Amygdala (tissue), 56 donors: ENCODE measurements at places on chromosomes 2 and 18.

DNA sequence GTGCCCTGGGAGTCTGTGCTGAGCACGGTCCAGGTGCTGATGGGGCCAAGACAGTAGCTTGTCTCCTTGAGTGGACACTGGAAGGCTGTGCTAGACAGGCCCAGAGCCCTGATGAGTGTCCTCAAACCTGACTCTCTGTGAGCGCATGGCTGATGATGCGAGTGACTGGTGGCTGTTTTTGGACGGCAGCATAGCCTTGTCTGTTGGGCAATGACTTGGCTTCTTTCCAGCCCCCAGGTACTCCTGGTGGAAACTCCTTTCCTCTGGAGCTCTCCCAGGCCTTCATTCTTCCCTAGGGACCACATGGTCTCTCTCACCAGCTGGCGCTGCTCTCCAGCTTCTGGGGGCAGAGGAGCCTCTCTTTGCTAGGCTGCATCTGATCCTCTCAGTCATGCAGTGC lies 207.6 kb upstream of the SMIM21 start:
- DNase-seq = no peak

DNA sequence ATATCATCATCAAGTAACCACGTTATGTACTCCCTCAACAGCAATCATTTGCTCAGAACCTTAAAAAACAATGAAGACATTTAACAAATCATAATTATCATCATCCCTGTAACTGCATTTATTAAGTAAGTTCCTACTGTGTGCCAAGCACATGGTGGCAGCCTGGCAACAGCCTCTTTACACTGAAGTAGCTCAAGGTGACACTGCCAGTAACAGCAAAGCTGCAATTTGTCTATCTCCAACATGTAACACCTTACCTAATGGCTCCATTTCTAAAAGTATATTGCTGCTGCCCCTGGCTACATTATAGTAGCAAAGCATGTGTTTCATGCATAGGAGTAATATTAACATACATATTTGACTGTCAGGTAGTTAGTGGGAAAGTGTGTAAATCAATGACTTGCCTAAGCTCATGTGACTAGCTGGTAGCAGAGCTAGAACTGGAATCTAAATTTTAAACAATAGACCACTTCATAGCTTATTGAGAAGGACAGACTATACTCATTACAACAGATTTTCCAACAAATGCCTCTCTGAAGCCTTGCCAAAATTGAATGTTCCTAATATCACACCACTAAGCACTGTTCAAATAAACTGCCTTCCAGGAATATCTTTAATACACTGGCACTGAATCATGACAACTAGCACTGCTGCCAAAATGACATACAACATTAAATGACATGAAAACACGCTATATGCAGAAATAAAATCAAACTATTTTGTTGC lies 86.7 kb downstream of the L3MBTL4 start:
- no peak for DNase-seq

DNA sequence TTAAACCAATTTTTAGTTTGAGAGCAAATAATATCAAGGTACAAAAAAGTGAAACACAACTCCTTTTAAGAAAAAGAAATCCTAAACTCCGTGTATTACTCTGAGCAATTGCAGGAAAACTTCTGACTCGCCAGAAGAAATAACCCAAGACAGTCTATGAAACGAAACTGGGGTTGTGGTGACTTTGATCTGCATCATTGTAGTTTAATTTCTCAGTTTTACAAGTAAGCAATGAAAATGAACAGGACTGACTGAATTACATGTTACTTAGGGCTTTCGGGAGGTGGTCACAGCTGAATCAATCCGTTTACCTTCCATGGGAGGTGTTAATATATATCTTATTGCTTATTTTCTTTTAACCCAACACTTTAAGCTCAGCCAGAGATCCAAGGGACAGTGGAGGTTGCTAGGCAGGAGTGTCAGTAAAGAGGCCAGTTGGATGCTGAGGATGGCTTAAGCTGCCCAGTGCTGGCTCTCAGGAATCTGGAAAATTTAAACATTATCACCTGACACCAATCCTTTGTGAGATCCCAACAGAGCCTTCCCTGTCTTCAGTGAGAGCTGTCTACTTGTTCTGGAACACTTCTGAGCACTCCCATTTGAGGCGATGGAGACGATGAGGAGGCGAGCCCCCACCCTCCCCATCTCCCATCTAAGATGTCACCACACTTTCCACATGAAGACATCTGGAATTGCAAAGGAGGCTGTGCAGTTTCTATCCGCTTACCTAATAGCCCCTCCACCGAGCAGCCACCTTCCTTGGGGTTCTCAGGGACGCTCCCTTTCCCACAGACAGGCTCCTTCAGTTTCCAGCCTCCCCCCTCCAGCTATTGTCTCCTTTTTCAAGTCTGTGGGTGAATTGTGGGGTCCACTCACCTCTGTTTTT lies 3.6 kb upstream of the RAB31 start:
- no peak for DNase-seq

DNA sequence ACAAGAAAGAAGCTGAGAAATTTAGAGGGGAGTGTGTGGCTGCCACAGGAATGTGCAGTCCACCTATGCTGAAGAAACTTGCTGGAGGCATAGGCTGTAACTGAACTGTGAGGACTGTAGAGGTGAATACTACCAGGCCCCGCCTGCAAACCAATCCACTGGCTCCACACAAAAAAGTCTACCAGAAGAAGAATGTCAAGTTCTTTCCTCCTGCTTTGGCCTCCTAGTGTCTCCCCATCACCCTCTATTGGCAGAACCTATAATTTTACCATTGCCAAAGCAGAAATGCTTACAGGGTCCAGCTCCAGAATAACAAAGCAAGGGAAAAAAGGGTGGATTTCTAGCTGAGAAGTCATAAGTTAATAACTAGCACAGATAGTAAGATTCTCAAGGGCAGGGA lies 5.9 kb upstream of the ATP5MC3 start:
- no peak for DNase-seq

DNA sequence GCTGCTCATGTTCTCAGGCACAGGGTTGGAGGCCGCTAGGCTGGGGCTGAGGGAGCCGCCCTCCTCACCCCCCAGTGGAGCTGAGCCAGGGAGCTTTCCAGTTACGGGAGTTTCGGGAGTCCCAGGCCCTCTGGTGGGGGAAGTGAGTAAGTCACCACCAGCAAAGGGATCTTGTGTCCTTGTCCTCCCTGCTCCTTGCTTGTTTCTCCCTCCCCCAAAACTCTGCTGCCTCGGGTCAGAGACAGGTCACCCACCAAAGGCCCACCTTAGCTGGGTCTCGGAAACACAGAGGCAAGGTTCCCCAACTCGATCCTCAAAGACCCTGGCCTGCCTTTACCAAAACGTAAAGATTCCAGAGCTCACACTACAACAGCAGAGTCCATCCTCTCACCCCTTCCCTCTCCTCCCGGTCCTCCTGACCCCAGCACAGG lies 60.5 kb upstream of the POMC start:
- DNase-seq = no peak

GRCh38 chr2:42195559-42195958 lies 26.4 kb downstream of the EML4 start:
- no peak for DNase-seq

GRCh38 chr2:20992201-20992711 lies 51.6 kb downstream of the APOB start:
- no peak for DNase-seq

DNA sequence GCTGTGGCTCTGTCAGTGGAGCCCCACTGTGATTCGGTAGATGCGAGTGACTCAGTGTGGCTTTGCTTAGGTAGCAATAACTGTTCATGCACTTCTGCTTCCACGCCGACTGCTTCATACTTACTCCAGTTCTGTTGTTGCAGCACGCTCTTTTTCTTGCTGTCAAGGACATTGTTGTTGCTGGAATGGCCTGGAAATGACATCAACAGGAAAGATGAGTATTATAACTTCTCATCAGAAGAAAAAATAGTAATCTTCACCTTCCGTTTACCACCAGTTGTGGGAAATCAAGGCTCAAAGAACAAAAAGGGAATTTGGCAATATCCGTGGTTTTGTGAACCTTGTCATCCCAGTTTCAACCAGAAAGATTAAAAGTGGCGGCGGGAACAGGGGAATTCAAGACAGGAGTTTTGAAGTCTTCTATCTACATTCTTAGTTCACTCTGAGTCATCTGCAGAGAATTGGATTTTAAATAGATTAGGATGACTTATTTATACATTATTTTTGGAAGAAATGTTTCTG lies 8.3 kb downstream of the TM4SF20 start:
- DNase-seq = no peak

DNA sequence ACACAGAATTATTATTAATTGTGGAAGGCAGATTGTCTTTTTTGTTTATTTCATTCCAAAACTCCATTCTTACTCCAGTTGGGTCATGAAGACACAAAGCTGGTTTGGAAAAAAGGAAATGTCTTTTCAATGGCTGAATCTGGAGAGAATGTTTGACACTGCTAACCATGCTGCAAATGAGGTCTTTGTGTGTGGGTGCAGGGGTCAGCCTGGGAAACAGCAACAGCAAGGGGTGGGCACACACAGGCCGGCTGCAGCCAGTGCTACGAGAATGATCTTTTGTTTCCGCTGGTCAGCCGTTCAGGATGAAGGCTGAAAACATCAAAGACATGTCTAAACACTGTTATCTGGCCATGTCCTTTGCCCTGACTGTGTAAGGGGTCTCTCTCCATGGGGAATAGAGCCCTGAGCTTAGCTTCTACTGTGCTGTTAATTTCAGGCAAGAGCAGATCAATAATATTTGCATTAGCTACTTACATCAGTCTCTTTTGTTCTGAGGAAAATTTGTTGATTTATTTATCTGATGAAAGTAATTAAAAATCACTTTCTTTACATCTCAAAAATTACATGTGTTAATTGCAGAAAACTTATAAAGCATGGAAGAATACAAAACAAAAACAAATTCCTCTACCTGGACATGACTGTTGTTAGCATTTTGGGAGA lies 33.3 kb upstream of the E2F6 start:
- no peak for DNase-seq

DNA sequence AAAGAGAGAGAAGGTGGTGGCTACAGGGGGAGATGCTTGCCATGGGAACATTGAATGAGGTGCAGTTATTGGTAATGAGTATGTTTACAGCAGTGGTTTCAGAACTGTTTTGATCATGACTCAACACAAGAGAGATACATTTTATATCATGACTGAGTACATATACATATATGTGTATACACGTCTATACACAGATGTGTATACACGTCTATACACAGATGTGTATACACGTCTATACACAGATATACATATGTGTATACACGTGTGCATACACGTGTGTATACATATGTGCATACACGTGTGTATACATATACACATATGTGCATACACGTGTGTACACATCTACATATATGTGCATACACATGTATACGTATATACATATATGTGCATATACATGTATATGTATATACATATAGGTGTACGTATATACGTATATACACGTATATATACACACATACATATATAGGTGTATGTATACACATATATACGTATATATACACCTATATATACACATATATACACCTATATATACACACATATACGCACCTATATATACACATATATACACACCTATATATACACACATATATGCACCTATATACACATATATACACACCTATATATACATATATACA lies 518.5 kb downstream of the TSN start:
- no peak for DNase-seq

GRCh38 chr2:9532421-9532820 lies 23.2 kb downstream of the ADAM17 start:
- no peak for DNase-seq

DNA sequence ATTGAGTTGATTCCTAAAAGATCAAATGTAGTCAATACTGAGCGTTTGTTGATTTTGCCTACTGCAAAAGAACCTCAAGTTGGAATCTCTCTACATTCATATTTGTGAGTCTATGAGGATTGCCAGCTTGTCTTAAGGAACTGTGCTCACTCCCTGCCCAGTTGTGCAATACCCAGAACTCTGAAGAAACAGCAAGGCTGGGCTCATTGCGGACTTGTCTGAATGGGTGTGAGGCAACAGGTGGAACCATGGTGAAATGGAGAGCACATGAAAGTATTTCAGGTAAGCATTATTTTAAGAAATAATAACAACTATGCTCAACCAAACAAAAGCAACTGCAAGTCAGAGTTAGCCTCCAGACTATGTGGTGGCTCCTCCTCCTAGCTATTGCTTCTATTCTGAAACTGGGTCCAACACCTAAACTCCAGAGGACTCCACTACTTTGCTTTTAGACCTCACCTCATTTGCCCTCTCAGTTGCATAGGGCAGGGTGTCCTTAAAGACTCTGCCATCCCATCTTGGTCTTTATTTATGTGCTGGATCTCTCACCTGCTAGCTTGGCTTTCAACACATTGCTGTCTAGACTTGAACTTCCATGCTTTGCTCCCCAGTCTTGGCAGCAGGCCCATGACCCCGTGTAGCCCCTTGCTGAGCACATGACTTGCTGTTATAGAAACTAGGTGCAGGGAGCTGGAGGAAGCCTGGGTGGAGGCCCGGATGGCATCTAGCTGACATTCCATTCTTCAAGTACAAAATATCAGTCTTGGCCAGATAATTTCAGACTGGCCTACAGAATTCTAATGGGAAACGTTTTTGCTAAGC lies 94.8 kb upstream of the ARL5A start:
- peak; percentile 7 for DNase-seq

DNA sequence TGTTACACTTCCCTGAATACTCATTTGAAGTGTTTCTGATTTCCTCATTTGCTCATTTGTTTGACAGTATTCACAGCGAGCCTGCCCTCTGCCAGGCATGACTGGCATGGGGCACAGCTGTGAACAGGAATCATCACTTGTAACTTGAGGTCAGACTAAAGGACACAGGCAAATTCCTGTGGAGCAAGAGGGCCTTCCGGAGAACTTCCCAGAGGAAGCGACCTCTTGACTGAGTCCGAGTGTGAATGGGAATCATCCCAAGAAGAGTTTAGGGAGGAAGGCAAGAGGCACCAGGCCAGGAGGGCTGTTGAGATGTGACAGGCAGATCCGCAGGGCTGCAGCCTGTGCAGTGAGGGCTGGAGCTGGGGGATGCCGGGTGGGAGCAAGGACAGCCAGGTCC lies 45.4 kb downstream of the LIMS1 start:
- DNase-seq = no peak

DNA sequence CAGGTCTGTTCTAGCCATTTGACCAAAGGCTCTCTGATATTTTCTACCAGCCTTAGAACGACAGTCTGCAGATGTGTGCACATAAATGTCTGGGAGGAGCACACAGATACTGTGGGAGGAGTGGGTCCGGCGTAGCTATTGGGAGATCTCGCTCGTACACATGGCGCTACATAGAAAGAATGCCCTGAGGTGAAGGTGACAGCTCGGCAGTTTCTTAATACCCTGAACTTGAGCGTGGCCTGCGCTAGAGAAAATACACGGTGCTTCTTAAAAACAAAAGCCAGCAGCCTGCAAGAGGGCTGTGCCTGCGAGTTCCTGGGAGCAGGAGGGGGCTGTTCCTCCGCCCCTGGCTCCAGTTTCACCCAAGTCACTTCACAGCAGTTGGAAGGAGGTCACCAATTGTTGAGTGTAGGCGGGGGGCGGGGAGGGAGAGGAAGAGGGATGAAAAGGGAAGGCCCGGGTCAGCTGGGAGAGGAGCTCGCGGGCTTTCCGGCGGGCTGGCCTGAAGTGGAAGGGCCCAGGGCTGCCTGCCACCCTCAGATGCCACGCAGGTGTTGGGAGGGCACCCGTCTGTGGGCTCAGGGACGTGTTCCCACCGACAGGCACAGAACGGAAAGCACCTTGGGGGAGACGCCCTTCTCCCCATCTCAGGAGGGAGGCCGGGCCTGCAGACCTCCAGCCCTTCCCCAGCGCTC lies 124.7 kb upstream of the ZNF516 start:
- peak; percentile 41 for DNase-seq

- DNase-seq = peak; percentile 34
Measured at GRCh38 chr2:15912203-15912602, 28.1 kb upstream of the MYCN start.

GRCh38 chr2:142042536-142043199 lies 88.1 kb downstream of the LRP1B start:
- no peak for DNase-seq
